ENCODE measurements at places on chromosomes 12 and 14.

- DNase-seq = no peak
Measured at GRCh38 chr14:20601522-20601921, 10.3 kb upstream of the RNASE12 start.

DNA sequence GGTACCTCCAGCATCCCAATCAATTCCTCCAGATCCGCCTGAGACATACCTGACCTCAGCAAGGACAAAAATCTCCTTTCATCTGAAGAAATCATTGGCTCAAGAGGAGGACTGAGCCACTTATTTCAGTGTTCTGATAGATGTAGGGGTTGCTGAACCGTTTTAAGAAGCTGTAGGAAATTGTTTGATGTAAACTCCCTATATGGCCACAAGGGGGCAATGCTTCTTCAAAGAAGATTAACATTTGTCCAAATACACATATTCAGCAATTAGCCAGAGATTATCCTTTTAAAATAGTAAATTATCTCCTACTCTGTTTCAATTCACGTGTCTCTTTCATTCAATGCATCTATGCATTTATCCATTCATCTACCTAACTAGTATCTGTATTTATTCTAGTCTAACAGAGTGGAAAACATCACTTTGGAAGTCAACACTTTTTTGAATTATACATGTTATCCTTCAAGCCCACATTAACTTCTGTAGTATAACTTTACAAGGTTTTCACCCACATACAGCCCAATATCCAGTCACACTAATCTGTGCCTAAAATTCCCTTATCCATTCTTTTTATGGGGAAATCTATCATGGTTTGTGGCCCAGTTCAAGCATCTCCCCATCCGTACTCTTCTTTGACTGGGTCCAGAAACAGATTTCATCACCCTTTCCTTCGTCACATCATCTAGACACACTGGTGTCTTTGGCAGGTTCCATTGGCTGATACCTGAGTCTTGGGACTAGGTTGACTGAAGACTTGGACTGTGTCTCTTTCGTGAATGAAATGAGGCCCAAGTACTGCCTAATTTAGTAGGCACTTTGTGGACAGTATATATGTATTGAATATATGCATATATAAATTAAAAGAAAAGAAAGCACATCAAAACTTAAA lies 411.0 kb upstream of the OR4E1 start:
- DNase-seq = no peak

- no peak for DNase-seq
Measured at GRCh38 chr14:97866195-97866594, 1069.0 kb downstream of the VRK1 start.

DNA sequence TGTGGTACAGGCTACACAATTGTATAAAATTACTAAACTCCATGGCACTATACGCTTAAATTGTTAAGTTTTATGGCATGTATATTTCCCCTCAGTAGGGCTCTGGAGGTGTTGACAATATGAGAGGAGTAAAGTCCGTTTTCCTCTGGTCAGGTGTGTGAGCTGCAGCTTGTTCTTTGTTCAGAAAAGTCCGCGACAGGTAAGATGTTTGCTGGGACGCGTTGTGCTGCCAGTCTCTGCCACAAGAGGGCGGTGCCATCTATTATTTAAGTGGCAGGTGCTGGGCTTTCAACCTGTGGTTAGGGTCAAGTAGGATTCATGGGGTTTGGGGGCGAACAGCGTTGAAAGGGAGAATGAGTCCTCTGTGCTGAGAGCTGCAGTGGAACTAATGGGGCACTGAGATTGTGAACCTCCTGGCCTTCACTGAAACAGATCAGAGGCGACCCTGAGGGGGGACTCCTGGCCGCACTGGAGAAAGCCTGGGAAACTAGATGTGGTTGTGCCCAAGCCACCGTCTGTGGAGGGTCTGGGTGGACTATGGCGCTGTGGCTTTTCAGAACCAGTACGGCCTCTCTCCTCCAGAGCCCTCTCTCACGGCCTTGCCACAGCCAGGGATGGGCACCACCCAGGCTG lies 179.0 kb downstream of the SLC15A4 start:
- DNase-seq = peak; percentile 64

- DNase-seq = no peak
Measured at GRCh38 chr14:55126932-55127459, 2.1 kb upstream of the LGALS3 start.

DNA sequence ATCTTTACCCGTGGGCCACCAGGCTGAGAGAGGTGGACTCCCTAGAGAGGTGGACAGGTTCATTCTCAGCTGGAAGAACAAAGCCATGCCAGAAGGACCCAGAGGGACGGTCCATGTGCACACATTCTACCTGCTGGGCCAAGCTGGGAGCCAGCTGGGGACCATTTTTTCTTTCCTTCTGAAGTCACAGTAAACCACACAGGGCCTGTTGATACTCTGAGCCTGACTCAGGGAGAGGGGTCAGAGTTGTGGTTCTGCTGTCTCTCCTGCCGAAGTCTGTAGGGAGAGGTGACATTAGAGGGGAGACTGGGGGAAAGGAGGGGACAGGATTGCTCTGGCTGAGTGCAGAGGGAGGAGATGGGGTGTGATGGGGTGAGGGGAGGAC lies 148.6 kb downstream of the TSPAN9 start:
- DNase-seq = no peak

DNA sequence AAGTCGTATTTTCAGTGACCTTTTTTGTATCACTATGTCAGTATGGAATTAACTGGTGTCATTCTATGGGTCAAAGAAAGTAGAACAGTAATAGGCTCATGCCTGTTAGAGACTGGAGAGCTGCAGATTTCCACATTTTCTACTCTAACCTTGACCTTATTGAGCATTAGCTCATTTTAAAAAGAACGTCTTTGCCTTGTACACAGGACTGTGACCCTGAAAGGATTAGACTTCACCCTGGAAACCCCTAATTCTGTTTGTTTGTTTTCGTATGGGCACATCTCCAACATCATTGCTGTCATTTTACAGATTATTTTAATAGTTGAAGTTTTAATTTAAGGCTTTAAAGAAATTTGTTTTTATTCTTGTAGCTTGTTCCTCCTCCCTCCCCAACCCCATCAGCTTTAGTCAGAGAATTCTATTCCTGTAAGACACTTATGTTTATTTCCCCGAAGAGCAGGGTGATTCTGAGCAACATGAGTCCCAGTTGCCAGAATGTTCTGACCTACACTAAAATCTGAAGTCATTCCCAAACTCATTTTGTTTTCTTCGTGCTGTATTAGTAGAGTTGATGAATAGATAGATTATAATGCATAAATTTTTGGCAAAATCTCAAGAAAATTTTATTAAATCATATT lies 451.3 kb downstream of the FOXG1 start:
- no peak for DNase-seq

GRCh38 chr14:26773906-26774593 lies 176.2 kb upstream of the NOVA1 start:
- no peak for DNase-seq

DNA sequence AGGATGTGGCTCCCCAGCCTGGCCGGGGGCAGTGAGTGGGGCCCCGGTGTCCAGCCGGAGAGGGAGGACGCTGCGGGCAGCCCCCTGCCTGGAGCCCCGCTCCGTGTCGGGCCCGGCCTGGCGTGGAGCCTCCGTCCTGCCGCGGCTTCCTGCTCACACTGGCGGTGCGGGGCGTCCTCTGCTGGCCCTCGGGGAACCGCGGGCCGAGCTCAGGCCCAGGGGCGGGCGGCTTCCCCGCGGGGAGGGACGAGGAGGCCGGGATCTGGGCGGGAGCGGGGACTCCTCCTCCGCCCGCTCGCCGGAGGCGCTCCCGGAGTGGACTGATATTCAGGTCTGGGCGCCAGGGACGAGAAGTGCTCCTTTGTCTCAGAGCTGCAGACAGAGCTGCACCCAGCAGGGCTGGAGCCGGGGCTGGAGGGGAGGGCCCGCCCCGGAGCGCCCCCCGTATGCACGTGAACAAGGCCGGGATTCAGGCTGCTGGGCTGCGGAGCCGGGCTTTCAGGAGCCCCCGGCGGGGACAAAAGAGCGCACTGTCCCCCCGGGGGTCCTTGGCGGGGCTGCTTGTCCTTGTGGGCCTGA lies 2.2 kb downstream of the MMP17 start:
- peak; percentile 92 for DNase-seq

- DNase-seq = peak; percentile 84
Measured at GRCh38 chr12:124906606-124907261, 7.7 kb downstream of the UBC start.

GRCh38 chr14:23561873-23562821 lies 5.4 kb downstream of the AP1G2 start:
- DNase-seq = peak; percentile 45

DNA sequence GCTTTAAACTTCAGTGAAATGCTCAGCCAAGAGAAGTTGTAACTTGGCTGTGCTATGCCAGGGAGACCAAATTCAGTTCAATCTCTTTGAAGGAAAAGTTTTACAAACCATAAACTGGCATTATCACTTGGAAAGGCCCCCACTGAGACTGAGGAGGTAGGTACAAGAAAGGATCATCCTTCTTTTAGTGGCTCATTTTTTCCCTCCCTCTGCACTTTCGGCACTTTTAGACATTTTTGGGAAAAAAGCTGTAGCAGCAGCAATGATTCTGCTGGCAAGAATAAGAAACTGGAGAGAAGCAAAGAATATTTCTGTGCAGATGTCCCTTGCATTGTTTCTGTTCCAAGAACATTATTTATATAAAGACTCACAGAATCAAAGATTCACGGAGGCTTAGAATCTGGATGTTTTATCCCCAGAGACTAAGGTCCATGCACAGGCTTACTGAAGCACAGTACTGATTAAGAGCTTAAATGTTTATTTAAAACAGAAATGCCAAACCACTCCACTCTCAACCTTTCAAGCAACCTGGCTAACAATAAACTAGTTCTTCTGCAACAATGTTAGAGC lies 12.3 kb downstream of the ZC2HC1C start:
- no peak for DNase-seq

- DNase-seq = no peak
Measured at GRCh38 chr12:89514751-89515150, 9.8 kb downstream of the GALNT4 start.

DNA sequence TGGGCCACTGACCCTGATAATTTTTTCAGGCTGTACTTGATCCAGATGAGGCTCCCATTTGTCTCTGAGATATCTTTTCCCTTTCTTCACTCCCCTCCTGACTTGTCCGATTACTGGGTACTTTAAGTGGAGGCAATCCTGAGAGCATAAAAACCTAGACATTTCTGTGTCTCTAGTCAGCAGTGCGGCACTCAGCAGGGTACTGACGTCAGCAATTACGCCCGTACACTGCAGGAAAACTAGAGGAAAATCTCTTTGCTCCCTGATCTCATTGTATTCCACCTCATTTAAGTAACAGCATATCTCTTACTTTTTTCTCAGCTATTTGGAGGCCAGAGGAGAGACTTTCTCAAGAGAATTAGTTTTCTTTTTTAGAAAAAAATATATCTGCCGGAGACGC lies 315.5 kb upstream of the OR4E1 start:
- no peak for DNase-seq

DNA sequence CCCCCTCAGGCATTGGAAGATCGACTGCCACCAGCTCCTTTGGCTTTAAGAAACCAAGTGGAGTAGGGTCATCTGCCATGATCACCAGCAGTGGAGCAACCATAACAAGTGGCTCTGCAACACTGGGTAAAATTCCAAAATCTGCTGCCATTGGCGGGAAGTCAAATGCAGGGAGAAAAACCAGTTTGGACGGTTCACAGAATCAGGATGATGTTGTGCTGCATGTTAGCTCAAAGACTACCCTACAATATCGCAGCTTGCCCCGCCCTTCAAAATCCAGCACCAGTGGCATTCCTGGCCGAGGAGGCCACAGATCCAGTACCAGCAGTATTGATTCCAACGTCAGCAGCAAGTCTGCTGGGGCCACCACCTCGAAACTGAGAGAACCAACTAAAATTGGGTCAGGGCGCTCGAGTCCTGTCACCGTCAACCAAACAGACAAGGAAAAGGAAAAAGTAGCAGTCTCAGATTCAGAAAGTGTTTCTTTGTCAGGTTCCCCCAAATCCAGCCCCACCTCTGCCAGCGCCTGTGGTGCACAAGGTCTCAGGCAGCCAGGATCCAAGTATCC lies 288.7 kb downstream of the NAV3 start:
- no peak for DNase-seq

- no peak for DNase-seq
Measured at GRCh38 chr12:11856971-11857370, 207.5 kb downstream of the ETV6 start.

DNA sequence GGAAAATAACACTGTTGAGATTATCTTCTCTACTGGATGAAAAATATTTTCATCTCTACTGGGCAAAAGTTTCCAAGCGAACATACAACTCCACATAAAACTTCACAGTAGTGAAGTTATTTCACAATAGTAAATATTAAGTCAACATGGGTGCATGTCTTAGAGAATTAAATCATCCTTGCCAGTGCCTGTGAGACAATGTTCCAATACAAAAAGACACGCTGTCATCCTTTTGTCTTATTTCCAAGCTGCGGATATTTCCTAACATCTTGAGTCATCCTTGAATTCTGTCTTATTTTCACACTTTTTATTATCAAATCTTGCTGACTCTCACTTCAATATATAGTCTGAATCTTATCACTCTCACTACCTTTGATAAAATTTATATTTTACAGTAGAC lies 142.9 kb upstream of the KITLG start:
- DNase-seq = no peak

GRCh38 chr12:76047742-76048141 lies 16.2 kb upstream of the PHLDA1 start:
- no peak for DNase-seq

DNA sequence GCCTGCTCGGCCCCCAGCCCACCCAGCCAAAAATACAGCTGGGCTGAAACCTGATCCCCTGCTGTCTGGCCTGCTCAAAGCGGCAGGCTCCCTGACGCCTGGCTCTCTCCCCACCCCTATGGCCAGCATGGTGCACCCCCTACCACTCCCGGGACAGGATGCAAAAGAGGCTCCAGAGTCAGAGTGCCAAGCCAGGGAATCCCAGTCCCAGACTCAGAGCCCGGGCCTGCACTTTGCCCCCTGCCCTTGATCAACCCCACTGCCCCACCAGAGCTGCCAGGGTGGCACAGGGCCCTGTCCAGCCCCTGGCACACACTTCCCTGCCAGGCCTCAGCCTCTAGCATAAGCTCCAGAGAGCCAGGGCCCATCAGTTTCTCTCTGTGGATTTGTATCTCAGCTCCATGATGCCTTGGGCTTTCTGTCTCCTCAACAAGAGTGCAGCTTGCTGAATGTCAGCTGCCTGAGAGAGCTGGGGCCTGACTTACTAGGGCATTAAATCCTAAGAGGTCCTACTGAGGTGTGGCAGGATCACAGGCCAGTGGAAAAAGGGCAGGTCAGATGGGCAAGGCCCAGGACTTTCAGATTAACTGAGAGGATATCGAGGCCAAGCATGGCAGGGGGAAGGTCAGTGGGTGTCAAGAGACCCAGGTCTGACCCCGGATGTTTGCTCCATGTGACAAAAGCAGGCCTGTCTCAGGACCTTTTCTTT lies 13.9 kb downstream of the ACVRL1 start:
- no peak for DNase-seq

- DNase-seq = peak; percentile 88
Measured at GRCh38 chr12:95623554-95624170, 72.4 kb upstream of the USP44 start.

DNA sequence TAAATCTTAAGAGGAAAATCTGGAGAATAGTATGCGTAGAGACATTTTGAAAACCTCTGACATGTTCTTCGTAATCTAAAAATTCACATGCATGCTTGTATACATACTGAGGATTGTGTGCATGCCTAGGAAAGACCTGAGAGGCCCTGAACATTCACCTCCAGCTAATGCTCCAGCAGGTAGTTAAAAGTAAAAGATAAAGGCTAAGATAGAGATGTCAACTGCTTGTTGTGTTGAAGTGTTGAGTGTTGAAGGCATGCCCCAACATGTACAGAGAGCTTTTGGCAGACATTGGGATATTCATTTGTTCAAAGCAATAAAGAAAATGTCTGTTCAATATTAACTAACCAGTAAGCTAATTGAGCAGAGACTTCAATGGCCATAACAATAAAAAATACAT lies 118.6 kb upstream of the SYT1 start:
- DNase-seq = no peak

- DNase-seq = no peak
Measured at GRCh38 chr12:54616933-54617680, 17.6 kb downstream of the LACRT start.

Data from ecto neural progenitor cell (in vitro differentiated cells).